ENCODE measurements at places on chromosomes 5 and 9.

- peak; percentile 9 for DNase-seq
Measured at GRCh38 chr5:100676817-100677631, 141.8 kb downstream of the FAM174A start.

DNA sequence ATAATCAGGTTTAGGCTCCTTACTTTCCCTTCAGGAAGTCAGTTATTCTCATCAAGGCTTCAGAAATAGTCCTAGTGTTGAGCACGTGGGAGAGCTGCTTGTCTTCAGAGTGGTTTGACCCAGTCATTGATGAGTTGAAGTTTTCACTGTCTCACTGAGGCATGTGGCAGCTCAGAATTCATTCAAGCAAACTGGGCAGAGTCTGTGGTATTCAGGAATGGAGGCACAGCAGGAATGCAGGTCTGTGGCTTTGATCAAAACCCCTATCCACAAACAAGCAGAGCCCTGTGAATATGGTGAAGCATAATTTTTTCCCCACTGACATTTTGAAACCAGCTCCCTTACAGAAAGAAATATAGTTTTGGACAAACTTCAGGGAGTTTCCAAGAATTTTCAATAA lies 207.3 kb downstream of the CD180 start:
- DNase-seq: peak; percentile 83

DNA sequence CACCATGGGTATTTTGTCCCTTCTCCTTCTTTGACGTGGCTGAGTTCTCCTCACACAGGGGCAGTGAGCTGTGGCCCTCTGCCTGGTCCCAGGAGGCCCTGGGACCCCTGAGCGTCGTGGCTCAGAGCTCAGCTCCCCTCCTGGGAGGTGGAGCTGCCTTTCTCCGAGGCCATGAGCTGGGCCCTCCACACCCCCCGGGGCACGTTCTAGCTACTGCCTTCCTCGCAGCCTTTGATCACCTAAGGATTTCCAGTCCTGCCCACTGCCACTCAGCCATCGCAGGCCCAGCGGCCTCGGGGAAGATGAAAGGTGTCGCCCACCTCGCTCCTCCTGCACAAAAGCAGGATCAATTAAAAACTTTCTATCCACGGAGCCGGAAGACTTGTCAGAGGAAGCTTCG lies 94.8 kb upstream of the RAPGEF1 start:
- no peak for DNase-seq

- no peak for DNase-seq
Measured at GRCh38 chr5:133919148-133920136, 49.0 kb downstream of the C5orf15 start.

DNA sequence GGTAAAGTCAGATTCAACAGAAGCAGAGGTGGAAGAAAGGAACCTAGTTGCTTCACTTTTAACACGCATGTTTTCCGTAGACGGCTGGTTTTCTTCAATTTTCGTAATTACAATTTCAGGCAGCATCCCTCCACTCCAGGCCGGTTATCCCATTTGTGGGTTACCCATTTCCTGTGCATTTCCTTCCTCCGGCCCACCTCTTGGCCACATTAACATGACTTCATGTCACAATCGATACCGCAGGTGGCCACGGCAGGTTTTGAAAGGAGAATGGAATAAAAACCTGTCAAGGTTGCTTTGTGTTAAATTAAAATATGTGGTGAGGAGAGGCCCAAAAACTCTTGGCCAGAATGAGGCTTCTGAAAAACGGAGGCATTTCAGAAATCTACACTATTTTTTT lies 130.2 kb downstream of the PCSK5 start:
- DNase-seq: no peak

GRCh38 chr5:90017239-90017638 lies 392.3 kb downstream of the CETN3 start:
- no peak for DNase-seq

DNA sequence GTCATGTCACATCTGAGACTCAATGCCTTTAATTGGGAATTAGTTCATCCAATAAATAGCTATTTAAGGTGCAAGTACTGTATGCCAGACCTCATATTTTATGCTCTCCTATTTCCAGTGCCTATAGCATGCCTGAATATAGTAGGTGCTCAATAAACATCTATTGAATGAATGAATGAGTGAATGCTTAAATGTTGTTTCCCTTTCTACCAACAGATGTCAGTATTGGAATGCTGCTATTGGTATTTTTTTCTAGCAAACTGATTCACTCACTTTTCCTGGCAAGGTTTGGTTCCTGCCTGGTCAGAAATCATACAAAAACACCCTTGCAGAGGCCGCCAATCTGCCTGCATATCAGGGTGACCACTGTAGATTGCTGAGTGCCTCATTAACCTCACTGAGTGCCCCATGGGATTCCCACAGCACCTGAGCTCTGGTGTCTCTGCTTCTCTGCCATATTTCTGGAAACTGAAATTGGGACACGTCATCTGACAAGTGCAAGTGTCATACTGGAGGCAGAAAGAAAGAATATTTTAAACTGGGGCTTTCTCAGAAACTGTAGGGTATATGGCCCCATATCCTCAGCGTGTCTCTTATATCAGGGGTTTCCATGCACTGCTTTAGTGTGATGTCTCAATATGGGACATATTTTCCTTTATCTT lies 359.7 kb downstream of the TRIM32 start:
- DNase-seq: peak; percentile 17

DNA sequence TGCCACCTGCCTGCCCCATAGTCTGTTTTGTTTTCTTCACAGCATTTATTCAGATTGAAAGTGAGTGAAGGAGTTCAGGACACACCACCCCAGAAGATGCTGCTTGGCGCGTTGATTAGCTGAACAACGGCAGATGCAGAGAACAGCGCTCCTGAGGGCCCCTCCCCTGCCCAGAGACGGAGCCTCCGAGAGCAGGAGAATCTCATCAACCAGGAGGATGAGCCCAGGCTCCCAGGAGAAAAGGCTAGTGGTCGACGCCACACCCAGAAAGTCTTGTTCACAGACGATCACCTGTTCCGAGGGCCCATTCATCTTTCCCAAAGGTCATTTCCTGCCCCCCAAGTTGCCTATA lies 180.4 kb upstream of the PPP1R26 start:
- no peak for DNase-seq

- DNase-seq: no peak
Measured at GRCh38 chr5:18699681-18700080, 1065.4 kb downstream of the TAF11L14 start.

GRCh38 chr9:124198331-124198730 lies 59.4 kb upstream of the NEK6 start:
- no peak for DNase-seq

- no peak for DNase-seq
Measured at GRCh38 chr9:14198047-14198840, 115.7 kb downstream of the NFIB start.

GRCh38 chr9:2608276-2608675 lies 13.3 kb upstream of the VLDLR start:
- DNase-seq: no peak

DNA sequence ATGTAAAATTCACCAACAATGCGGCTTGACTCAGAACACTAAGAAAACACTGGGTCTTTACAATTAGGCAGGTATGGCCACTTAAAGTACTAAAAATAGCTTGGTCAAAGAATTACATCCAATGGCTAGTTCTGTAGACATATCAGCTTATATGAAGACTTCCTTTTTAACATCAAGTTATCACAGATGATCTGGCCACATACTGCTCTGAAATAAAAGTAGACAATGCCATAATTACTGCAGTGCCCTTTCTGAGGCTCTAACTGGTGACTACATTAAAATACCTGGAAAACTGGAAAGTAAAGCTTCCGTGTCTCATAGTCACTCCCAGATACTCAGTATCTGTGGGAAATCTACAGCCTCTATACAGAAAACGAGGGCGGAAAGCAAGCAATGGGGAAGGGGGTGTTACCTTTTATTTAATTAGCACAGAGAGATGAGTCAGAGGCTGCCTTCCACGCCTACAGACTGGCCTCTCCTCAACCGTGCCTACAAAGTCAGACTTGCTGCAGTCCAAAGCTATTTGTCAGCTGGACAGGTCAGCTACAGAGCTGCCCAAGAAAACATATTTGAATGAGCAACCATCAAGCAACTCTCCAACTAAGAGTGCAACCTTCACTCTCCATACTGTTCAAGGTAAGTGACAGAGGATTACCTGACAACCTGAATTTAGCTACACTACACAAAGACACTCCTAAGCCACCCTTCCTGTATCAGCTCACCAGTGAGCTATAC lies 8.7 kb downstream of the SERINC5 start:
- peak; percentile 85 for DNase-seq

GRCh38 chr5:72063219-72063819 lies 44.0 kb upstream of the MAP1B start:
- peak; percentile 31 for DNase-seq

DNA sequence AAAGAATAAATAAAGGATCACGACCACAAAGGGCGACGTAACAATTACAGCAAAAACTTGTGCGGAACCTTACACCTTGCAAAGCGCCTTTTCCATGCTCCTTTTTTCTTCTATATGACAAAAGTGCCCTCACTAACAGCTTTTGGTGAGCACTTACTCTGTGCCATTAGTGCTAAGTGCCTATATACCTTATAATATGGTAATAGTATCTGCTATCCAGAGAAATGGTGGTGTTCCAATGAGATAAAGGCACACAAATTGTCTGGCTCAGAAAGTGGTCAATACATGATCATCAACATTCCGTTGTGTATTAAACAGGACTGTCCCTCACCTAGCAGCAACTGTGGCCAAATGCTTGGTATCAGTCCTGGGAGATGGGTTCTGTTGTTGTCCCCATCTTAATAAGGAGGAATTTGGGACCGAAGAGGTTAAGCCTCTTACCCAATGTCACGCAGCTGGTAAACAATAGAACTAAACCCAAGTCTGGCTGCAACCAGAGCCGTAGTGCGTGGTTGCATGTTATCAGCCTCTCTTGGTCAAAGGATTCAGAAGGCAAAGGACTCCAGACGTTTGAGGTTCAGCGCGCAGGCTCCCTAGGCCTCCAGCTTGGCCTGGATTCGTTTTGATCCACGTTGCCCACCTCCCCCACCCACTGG lies 564 bp upstream of the TOR2A start:
- no peak for DNase-seq

- no peak for DNase-seq
Measured at GRCh38 chr9:93676310-93677047, 100.1 kb downstream of the PHF2 start.

DNA sequence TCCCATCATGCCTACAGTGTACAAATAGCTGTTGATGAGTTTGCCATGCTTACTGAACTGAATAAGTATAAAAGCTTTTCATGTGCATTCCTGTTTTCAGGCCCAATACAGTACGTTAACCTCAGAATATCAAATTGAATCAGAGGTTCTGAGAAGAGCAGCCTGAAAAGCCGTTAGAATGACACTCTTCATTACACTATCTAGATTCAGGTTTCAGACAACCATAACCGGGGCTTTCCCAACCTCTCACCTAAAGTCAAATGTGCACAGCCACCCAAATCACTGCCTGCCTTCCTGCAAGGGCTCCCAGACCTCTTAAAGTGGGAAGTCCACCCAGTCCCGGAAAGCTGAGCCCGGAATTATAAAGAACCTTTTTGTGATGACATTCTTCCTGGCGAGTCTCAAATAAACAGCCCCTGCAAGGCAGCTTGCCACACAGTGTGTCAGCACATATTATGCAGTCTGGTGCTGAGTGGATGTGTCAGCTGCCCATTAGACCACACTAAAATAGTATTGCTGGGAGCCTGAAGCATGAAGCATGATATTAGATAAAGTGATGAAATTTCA lies 245.8 kb downstream of the TLE4 start:
- DNase-seq: peak; percentile 16

GRCh38 chr9:105073147-105073546 lies 145.2 kb upstream of the ABCA1 start:
- no peak for DNase-seq

GRCh38 chr5:135344349-135344748 lies 54.7 kb downstream of the MACROH2A1 start:
- no peak for DNase-seq

DNA sequence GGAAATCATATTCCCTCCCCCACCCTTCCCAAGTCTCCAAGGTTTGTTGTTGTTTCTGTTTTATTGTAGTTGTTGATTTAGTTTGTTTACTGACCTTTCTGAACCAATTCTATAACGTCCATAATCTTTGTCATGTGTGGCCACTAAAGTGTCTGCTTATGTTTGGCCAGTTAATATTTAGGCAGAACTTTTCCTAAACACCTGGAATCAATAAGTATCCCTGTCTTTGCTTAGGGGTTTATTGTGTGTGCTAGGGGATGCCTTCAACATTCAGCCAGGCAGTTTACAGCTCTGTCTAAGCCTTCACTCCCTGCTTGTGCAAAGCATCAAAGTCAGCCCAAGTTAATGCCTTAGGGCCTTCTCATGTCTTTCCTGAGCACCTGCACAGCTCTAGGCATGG lies 16.9 kb upstream of the LECT2 start:
- no peak for DNase-seq

DNA sequence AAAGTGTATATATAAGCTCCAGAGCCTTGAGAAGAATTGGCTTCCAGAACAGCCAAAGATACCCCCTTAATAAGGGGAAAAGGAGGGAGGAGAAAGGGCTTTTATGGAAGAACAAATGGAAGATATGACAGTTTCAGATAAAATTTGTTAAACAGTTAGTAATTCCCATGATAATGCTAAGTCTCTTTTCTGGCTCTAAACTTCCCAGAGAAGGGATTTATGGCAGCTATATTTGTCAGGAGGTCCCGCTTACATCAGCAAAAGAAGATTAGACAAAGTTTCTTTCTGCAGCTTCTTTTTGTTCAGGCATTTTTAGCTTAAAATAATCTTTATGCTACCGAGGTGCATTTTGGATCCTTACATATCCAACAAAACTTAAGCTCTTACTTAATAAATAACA lies 14.3 kb upstream of the SLC36A3 start:
- DNase-seq: no peak

DNA sequence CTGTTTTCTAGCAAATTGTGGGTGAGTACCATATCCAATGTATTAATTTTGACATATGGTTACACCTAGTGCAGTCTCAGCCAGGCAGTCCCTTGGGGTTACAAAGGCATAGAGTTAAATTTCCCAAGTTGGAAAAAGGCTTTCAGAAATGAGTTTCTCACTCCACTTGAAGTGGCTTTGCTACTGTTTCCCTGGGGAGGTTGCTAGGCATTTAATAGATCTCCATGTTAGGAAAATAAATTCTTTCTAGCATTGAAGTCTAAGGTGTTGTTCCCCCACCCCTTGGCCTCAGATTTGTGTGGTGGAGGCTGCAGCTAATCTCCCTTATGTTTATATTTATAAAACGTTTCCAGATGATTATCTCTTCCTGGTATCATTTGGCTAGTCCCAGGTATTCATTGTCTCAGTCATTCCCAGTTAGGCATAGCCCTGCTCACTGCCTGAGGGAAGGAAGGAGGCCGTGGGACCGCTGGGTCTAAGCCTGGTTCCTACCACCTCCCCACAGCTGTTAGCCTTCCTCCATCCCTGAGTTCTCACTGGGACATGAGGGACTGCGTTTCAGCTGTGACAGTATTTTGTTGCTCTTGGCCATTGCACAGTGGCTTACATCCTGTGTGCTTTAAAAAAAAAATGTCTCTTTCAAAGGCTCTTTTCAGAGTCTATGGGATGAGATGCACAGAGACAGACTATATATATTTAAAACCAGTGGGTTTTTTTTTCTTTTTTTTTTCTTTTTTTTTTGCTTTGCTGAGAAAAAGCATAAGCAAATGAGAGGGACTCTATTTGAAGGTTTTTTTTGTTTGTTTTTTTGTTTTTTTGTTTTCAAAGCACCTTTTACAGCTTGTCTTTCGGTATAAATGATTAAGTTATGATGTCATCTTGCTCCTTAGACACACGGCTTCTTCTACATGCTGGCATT lies 121.5 kb downstream of the MAST4 start:
- DNase-seq: no peak

- DNase-seq: peak; percentile 41
Measured at GRCh38 chr5:135398160-135398854, 724 bp downstream of the MACROH2A1 start.

All from HT1080 (cell line).